ENCODE measurements at places on chromosomes 1 and 21. TPM values are rescaled to one million over a fixed set of nuclear protein-coding genes. Genes with fewer than 3 reads are reported as not detected.
A peak's percentile ranks its signal among the peaks of the same experiment; 100 is the strongest.

- no peak overlapping the region for H3K27ac ChIP-seq
- DNase-seq = no peak
- H3K4me1 ChIP-seq = no peaks in the 10 kb centered on the region
- no peaks in the 10 kb centered on the region for H3K36me3 ChIP-seq
- no peaks in the 10 kb centered on the region for H3K27me3 ChIP-seq
- H3K4me3 ChIP-seq = no peak overlapping the region
These were observed 386.3 kb downstream of the USP25 start for GRCh38 chr21:16116069-16116468.

Gene ADAM30
- polyA plus RNA-seq = not detected

- H3K4me1 ChIP-seq = peaks cover 16% of the 10 kb centered on the region
- no peaks in the 10 kb centered on the region for H3K36me3 ChIP-seq
- H3K27ac ChIP-seq = peak overlapping the region; percentile 48
- no peaks in the 10 kb centered on the region for H3K27me3 ChIP-seq
- no peak for DNase-seq
These were observed 19.1 kb downstream of the CDC42BPA start for GRCh38 chr1:227299241-227299627.

DNA sequence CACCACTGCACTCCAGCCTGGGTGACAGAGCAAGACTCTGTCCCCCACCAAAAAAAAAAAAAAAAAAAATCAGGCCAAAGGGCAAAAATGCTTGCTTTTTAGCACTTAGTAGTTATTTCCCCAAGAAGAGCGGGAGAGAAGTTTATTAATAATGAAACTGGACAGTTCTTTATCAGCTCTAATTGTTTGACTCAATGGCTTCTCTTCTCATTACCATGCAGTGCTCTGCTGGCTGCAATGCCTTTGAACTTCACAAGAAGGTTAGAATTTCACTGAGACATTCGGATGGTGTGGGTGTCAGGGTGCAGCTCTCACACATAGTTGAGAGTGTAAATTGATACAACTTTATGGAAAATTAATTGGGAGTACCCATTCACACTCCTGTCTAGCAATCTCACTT is 63.7 kb downstream of the EDARADD start:
- H3K27ac ChIP-seq = no peak overlapping the region
- H3K4me3 ChIP-seq = no peak overlapping the region
- DNase-seq = no peak
- H3K36me3 ChIP-seq = no peaks in the 10 kb centered on the region
- no peaks in the 10 kb centered on the region for H3K27me3 ChIP-seq
- H3K4me1 ChIP-seq = peaks cover 18% of the 10 kb centered on the region

DNA sequence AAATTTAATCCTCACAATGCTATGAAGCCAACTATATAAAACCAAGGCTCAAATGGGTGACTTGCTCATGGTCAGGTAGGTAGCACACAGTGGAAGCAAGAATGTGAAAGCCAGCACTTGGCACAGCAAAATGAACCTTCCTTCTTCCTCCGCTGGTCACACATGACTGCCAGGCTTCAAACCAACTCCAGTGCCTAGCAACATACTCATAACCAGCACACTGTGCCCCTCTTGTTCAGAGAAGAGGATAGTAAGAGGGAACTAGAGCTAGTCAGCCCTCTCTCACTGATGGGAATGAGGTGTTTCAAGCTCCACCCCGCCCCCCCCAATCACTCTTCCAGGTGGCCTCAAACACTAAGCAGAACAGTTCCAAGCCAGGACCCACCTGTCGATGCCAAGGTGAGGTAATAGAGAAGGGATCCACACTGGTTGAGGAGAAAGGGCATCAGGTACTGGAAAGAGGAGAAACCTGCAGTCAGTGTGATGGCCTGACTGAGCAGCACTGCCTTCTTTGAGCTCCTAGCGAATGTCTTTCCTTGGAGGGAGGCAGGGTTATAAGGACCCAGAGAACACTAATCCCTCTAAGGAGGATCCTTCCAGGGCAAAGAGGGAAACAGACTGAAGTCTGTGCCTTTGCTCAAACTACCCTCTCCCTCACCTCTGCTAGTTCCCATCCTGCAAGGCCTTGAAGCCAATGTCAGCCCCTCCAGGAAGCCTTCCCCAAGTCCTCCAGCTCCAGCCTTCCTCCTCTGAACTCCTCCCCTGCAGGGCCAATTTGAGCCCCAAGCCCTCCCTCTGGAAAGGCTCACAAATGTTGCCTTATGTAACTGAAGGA is 1.2 kb downstream of the TMEM234 start:
- peaks cover 10% of the 10 kb centered on the region for H3K36me3 ChIP-seq
- H3K4me3 ChIP-seq = peak overlapping the region; percentile 82
- H3K27ac ChIP-seq = peak overlapping the region; percentile 98
- no peaks in the 10 kb centered on the region for H3K27me3 ChIP-seq
- no peak for DNase-seq
